ENCODE measurements at places on chromosomes 7 and 10. TPM values are rescaled to one million over a fixed set of nuclear protein-coding genes. Genes with fewer than 3 reads are reported as not detected.

The PRLHR gene
- not detected for total RNA-seq

The PLXNA4 gene
- total RNA-seq = 0.02 TPM

The OR6V1 gene
- not detected for total RNA-seq

The PLAU gene
- total RNA-seq = 0.10 TPM

The PODXL gene
- total RNA-seq = 0.93 TPM

The FAM25A gene
- not detected for total RNA-seq

The CNPY1 gene
- total RNA-seq = not detected

The CPA2 gene
- total RNA-seq = not detected

The GATA3 gene
- total RNA-seq = 0.53 TPM
